ENCODE measurements at places on chromosomes 5 and 9.
A peak's percentile ranks its signal among the peaks of the same experiment; 100 is the strongest.

DNA sequence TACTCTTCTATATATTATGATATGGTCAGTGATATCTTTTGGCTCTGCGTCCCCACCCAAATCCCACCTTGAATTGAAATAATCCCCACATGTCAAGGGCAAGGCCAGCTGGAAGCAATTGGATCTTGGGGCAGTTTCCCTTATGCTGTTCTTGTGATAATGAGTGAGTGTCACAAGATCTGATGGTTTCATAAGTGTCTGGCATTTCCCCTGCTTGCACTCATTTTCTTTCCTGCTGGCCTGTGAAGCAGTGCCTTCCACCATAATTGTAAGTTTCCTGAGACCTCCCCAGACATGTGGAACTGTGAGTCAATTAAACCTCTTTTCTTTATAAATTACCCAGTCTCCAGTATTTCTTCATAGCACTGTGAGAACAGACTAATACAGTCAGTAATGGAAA, 45.0 kb upstream of the TNC start:
- no peak for DNase-seq

DNA sequence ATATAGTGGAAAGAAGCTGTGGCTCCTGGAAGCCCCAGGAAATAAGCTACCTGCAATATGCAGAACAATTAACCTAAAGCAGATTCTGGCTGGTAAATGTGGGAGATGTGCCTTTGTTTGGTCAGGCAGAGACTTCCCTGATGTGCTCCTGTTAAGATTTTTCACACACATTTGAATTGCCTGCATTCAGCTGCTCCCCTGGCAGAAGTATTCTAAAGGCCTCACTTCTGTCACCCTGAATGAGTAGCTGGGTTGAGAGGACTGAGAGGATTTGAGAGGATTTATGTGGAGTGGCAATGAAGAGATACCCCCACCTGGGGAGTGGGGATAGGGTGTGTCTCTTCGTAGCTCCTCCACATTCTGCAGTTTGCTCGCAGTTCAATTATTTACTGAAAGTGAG, 130.5 kb downstream of the ST8SIA4 start:
- no peak for DNase-seq

- DNase-seq, result no peak
These were observed 27.0 kb upstream of the PRRC2B start for GRCh38 chr9:131366761-131367401.

DNA sequence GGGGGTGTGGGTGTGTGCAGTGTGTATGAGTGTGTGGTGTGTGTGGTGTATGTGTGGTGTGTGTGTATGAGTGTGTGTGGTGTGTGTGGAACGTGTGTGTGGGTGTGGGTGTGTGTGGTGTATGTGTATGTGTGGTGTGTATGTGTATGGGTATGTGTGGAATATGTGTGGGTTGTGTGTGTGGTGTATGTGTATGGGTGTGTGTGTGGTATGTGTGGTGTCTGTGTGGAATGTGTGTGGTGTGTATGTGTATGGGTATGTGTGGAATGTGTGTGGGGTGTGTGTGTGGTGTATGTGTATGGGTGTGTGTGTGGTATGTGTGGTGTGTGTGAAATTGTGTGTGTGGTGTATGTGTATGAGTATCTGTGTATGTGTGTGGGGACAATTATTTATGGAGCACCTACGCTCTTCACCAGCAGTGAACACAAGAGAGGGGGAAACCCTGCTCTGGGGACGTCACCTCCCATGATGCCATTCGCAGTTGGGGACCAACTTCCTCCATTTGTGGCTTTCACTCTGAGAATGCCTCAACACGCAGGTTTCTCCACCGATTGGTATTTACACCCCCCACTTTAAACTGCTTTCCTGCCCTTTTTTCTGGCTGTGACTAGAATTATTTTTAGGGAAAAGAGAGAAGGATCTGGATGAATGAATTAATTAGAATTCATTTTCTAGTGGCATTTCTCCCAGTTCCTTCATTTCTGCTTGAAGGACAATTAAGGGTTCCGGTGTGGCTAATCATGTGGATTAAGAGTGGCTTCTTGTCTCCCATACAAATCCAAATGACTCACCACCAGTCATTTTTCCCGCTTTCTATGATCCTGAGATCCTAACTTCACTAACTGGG, 238.1 kb downstream of the ROR2 start:
- peak; percentile 58 for DNase-seq

- no peak for DNase-seq
These were observed 3.6 kb downstream of the ZFP2 start for GRCh38 chr5:178899289-178899688.

- DNase-seq, result no peak
These were observed at the start of gene CCL27 for GRCh38 chr9:34662526-34663302. Gene CCL27, minus strand, starts transcription at chr9:34662657. Its CDS starts 24 bp downstream, at chr9:34662633.

DNA sequence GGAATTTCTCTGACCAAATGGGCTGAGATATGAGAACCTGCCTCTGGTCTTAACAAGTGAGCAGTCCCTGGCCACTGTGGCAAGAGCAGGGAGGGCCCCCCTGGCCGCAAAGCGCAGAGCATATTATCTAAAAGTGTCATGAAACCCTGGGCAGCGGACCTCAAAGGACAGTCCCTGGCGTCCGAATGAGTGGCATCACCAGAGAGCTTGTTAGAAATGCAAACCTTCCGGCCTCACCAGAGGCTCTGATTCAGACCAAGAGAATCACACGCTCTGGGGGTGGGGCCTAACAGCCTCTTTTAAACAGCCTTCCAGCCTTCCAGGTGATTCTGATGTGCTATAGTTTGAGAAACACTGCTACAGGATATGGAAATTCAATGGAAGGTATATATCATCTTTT, 10.9 kb downstream of the PTPN3 start:
- DNase-seq, result no peak

DNA sequence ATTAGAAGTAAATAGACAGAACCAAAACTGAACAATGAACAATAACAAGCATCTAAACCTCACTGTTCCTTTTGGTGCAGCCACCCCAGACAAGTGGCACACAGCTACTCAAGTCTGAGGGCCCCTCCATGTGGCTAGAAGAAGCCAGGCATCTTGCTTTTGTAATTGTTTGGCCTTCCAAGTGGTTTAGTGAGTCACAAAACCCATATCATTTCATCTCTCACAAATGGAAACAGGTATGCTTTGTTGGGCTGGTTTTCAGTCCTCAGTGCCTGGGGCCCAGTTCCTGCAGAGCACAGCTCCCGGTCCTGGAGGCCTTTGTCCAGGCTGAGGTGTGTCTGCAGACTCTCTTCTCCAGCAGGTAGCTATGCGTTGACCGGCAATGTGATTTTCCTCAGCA, 16.7 kb downstream of the PRLR start:
- DNase-seq, result peak; percentile 0

- no peak for DNase-seq
These were observed 120.3 kb downstream of the CDC42SE2 start for GRCh38 chr5:131384173-131384572.

DNA sequence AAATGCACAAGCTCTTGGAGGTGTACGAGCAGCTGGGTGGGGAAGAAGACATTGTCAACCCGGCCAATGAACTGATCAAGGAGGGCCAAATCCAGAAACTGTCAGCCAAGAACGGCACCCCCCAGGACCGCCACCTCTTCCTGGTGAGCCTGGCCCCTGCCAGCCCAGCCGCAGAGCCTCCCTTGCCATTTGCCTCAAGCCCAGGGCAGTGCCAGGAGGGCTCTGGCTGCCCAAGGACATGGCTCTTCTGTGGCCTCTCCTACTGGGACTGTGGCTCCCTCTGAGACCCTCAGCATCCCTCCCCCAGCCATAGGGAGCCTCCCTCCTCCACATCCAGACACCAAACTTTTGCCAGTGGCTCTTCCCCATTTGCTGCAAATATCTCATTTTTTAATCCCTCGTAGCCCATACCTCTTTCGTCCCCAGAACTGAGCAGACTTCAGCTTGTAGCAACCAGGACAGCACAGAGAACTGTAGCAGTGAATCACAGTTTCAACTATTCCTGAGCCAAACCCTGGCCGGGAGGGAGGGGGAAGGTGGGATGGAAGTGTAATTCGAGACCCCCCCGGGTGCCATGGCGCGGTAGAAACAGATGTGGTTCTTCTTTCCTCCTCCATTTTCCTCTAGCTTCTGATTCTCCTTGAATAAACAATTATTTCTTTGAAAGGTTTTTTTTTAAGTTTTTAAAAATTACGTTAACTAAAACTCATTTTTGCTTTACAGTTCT, 44.5 kb upstream of the SUSD3 start:
- no peak for DNase-seq

- no peak for DNase-seq
These were observed 20.2 kb downstream of the SNX18 start for GRCh38 chr5:54537725-54538124.

GRCh38 chr5:74766418-74766848, 484 bp downstream of the GFM2 start:
- no peak for DNase-seq

DNA sequence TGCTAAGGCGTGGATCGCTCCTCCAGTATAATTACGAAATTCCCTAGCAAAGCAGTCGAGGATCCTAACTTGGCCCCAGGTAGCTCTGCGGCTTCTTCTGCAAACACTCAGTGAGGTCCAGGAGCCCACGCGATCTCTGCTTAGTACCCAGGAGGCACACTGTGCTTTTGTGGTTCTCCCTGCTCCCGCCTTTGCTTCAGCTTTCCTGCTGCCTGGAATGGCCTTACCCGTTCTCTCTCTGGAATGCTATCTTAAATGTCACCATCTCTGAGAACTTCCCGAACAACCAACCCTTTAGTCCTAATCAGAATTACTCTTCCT, 639 bp downstream of the INVS start:
- no peak for DNase-seq

GRCh38 chr5:120778491-120779484, 314.7 kb downstream of the PRR16 start:
- no peak for DNase-seq

DNA sequence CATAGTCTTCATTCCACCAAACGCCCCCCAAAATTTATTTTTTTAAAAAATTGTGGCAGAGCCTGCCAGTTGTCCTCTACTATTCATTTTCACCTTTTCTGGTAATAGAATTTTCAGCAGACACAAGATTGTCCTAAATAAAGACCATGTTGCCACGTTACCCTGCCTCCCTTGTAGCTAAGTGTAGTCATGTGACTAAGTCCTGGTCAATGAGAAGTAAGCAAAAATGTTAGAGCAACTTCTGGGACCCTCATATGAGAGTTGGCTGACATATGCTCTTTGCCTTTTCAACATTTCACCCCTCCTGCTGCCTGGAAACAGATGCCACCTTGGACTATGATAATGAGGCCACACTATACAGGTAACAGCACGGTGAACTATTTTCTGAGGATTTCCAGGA, 203.1 kb downstream of the PIK3R1 start:
- DNase-seq, result no peak

DNA sequence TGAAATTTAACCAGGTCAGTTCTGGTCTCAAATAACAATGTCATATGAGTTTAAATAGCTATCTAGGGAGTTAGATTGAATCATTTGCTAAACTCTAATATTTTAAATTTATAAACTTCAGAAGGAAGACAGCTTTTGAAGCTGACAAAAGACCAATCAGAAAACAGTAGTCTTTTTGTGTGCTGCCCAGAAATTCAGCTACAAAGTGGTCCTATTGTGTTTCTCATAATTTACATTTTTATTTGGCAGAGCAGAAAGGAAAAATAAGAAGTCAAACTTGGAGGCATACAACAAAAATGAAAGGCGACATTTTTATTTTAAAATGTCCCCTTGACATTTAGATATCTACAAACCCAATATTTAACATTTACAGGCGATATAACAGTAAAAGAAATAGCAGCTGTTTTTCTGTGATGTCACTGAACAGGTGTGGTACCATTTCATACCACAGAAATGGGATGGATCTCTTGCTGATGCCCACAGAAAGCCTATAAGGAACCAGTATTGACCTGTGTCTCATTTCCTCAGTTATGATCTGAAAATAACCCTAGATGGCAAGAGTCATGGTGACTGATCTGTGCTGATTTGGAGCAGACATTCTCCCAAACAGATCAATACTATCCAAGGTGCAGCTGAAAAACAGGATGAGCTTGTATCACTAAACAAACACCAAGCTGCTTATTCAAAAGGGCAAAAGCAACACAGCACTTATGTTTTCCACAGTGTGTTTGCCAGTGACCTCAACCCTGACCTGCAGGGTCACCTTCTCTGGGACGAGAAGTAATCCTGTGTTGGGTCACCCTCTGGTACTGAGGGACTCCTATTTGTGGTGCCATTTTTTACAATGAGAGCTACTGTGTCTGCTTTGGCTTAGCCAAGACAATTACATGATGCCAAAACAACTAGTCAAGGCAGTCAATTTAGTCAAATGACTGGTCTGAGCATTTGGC, 3.6 kb upstream of the FST start:
- DNase-seq, result no peak

GRCh38 chr5:83368319-83368718, 103.2 kb upstream of the VCAN start:
- DNase-seq, result no peak

GRCh38 chr5:133141746-133142145, 89.9 kb downstream of the HSPA4 start:
- DNase-seq, result no peak
